Left ventricle myocardium superior (tissue), 1 donor: ENCODE measurements at places on chromosomes 1 and 21. TPM values are rescaled to one million over a fixed set of nuclear protein-coding genes. Genes with fewer than 3 reads are reported as not detected.

FBLIM1 gene
- 100 TPM for total RNA-seq

DNA sequence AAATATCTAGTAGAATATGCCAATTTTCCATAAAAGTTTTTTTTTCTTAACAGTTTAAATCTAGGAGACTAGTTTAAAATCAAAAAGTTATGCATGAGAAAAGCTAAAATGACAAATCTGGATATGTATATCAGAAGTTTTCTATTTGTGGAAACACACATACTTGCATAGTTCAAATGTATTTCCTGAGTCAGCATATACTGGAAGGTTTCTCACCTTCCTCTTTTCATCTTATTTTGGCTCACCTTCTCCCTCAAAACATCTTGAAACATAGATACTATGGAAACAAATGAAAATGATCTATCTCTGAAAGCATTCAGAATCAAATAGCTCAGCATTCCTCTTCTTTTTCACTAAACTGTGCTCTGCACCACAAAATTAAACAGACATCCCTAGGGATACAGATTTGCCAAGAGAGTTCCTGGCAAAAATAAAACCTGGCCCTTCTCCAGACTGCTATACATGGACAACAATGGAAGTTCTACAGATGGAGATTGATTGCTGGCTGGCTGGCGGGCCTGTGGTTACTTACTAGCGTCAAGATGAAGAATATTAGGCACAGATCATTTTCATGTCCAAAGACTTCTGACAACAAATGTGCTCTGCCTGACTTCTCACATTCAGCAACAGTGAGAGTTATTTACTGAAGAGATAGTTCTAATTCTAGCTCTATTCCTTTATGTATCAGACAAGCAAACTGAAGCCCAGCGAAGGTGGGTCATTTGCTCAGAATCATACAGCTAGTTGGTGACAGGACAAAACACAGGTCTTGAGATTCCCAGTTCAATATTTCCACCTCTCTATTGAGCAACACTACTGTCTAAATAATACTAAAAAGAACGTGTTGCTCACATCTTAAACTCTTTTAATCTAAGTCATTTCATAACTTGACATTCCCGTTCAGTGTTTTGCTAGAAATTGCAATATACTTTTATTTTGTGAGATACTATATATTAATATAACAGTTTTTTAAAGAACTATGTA lies 26.6 kb downstream of the DIPK1A start:
- DNase-seq, result peak; percentile 49

DNA sequence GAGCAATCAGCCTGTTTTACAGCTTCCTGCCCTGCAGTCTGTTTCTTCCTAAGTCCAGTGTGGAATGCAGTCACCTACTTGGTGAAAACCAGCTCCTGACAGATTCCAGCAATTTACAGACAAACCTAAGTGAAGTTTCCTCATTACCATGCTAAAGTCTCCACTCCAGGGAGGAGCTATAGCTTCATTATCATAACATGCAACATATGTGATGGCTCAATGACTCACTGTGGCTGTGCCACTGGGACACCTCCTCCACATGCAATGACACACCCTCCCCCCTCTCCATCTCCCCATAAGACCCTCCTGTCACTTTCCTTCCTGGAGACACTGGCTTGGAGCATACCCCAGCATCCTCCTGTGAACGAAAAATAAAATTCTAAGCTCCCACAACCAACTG lies 125.2 kb downstream of the MAP3K21 start:
- DNase-seq, result no peak

AQP10 gene
- 0.27 TPM for total RNA-seq

- no peak for DNase-seq
These were observed 181.1 kb downstream of the DYRK1A start for GRCh38 chr21:37547615-37548200.

KCNAB2 gene
- 18.5 TPM for total RNA-seq

RAB3B gene
- not detected for total RNA-seq

DNA sequence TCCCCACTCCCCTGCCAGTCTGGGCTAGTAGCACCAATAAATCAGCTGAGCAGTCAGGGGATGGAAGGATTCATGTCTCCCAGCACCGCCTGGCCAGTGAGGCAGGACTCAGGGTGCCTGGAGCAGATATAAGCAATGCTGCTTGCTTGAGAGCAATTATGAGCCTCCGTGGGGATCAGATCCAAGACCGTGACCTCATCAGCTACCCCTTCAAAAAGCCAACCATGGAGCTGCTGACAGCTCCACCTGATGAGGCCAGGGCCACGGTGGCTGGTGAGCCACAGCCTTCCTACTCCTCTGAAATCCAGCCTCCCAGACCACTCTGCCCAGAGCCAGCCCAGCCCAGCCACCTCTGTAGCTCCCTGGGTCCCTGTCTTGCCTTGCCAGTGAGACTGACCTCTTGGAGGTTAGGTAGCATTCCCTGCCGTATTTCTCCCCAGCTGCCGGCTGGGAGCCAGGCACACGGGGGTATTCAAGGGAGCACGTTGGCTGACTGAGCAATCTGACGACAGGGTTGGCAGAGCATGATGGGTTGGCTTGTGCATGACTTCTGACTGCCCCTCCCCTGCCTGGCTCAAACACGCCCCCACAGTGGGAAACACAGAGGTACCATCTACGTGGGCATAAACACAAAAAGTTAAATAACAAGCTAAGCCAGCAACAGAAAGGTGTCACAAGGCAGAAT lies 28.4 kb downstream of the SYT2 start:
- DNase-seq, result no peak

XCL2 gene
- not detected for total RNA-seq

GRCh38 chr1:54353959-54354358 lies 52.2 kb downstream of the SSBP3 start:
- DNase-seq, result no peak

GRCh38 chr21:42112857-42113256 lies 41.7 kb downstream of the UMODL1 start:
- DNase-seq, result no peak

GRCh38 chr1:87451229-87451920 lies 122.7 kb downstream of the LMO4 start:
- no peak for DNase-seq

DNA sequence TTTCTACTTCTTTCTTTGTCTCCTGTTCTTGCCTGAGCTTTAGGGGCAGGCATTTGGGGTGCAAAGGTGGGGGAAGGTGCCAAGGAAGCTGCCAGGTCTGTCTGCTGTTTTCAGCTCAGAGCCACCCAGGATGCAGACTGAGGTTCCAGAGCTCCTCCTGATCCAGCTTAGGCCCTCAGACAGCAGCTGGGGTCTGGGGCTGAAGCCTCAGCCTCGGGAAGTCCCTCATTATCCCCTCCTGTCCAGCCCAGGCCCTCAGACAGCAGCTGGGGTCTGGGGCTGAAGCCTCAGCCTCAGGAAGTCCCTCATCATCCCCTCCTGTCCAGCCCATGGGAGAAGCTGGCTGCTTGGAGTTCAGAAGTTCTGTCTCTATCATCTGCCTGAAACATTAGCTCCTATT lies 257.7 kb upstream of the CSF3R start:
- DNase-seq, result no peak

CD5L gene
- total RNA-seq, result 3.5 TPM

LMX1A gene
- not detected for total RNA-seq

GRCh38 chr1:245469734-245470133 lies 314.9 kb downstream of the KIF26B start:
- DNase-seq, result no peak
